ENCODE measurements at places on chromosomes 2 and 18.

DNA sequence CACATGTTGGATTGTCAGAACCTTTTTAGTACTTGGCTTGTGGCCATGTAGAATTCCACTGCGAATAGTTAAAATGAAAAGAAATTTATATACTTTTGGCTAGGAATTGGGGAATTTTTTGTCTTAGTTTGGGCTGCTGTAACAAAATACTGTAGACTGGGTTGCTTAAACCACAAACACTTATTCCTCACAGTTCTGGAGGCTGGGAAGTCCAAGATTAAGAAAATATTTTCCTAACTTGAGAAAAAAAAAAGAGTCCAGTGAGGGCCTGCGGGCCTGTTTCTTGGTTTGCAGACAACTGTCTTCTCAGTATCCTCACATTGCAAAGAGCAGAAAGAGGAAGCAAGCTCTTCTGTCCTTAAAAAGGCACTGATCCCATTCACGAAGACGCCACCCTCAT lies 81.9 kb downstream of the CD226 start:
- no peak for DNase-seq

- DNase-seq, result no peak
These were observed 111.3 kb downstream of the PRELID3A start for GRCh38 chr18:12518832-12519531.

GRCh38 chr18:70840649-70841048 lies 551.8 kb downstream of the SOCS6 start:
- no peak for DNase-seq

GRCh38 chr2:205145888-205146287 lies 536.4 kb upstream of the NRP2 start:
- DNase-seq, result no peak

GRCh38 chr2:172704072-172704936 lies 31.3 kb upstream of the RAPGEF4 start:
- DNase-seq, result no peak

GRCh38 chr2:190860985-190861680 lies 19.5 kb upstream of the GLS start:
- no peak for DNase-seq

DNA sequence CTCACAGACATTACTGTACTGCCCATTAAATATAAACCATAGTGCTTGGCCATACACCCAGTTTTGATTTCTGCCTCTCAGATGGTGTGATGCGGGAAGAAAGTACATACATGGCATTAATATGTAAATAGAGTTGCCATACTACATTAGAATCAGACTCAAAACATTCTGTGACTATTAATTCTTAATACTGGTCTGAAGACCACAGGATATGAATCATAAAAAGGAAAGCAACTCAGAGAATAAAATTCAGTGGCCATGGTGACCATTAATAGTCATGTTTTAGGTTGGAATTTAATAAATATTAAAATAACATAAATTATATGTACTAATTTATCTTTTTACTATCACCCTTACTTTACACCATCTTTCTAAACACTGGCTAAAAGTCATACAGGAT lies 33.0 kb upstream of the WDR75 start:
- DNase-seq, result no peak

DNA sequence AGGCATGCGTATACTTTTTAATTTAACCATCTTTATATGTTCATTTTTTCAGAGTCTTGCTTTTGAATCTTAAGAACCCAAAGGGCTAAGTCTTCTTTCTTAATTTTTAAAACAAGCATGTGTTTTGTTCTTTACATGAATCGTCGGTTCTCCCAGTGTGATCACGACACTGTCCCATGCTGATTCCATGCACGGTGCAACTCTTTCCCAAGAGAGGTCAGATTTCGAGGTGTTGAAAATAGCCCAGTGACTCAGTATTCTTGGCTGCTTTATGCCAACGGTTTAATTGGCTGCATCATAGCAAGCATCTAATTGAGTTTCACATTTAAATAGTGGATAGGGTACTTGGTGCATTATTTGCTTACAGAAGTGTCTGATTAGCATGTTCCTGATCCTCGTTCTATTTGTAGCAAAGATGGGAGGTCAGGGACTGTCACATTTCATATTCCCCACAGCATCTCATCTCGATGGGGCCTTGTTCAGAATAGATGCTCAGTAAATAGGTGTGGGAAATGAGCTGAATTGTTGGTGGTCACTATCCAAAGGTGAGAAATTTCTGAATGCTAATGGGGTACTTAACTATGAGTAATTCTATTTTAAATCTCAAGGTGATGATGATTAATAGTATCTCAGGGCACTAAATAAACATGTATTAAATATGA lies 2.8 kb downstream of the NPAS2 start:
- no peak for DNase-seq

GRCh38 chr2:236673823-236674185 lies 104.2 kb downstream of the ACKR3 start:
- no peak for DNase-seq

DNA sequence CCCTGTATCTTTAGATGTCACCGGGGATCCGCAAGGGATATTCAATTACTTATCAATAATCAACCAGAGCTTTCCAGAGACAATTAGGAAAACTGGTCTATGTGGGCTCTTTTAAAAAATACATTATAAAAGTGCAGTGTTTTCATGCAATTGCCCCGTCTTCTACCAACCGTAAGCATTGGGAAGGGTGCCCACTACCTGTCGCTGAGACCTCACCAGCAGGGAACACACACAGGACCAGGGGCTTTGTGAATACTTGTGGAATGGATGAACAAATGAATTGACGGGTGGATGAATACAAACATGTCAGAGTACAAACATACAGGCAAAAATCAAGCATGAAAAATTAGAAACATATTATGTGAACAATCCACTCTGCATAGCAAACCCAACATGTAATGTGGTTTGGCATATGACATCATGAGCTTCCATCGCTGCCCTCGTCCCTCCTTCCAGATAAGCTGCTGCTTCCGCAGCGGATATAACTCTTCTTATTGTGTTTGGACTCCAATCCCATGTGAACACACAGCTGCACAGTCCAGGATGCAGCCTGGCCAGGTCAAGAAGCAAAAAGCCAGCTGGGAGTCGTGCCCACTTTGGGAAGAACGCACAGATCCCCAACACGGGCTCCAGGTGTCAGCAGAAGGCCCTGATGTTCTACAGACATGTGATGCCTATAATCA lies 5.3 kb downstream of the FHL2 start:
- DNase-seq, result no peak

DNA sequence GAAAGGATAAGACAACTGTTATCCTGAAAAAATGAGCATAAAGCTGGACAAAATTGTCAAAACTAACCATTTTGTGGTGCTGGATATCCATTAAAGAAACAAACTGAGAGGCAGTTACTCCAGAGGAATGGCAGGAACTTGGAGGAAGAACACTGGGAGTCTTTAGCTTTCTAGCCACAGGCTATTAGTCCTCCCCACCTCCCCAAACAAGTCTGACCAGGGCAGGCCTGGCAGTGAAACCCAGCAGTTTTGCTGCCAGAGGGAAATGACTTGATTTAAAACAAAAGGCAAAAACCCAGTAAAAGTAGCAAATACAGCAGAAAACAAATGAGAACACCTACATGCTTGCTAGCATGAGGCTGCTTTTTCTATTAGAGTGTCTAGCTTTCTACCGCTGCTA lies 34.9 kb downstream of the OSBPL1A start:
- DNase-seq, result no peak

- no peak for DNase-seq
These were observed 904.8 kb upstream of the CHAC2 start for GRCh38 chr2:52862801-52863200.

GRCh38 chr18:47748847-47749599 lies 181.4 kb downstream of the SMAD2 start:
- peak; percentile 81 for DNase-seq

DNA sequence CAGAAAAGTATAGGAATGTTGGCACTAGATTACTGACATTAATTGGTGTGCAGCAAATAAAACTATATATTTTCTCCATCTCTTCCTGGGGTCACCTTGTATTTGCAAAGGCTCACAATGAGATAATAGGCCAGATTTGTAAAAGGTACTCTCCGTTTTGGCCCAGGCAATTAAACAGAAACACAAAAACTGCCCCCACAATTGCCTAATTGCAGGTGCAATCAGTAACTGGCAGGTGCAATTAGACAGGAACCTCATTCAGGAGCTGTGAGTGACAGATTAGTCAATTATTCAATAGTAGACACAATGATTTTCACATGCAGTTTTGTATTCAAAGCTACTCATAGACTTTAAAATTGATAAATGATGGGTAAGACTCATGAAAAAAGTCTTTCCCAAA lies 451.4 kb upstream of the ID2 start:
- DNase-seq, result no peak

GRCh38 chr2:66555091-66555490 lies 120.2 kb downstream of the MEIS1 start:
- no peak for DNase-seq

DNA sequence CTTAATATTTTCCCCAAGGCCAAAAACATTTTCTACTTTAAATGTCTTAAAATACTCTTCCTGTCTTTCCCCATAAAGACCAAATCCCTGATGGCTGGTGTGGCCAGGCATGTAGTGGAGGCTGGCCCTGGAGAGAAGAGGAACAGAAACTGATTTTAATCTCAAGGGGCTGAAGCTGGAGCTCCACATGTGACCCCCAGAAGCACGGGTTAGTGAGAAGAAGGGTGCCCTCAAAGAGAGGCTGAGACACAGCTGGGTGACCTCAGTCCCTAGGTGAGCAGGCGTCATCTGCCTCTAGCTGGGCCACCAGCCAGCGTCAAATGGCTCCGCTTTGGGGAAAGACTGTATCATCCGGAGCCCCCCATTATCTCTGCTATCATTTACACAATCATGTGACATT lies 19.3 kb upstream of the TMEM18 start:
- no peak for DNase-seq

DNA sequence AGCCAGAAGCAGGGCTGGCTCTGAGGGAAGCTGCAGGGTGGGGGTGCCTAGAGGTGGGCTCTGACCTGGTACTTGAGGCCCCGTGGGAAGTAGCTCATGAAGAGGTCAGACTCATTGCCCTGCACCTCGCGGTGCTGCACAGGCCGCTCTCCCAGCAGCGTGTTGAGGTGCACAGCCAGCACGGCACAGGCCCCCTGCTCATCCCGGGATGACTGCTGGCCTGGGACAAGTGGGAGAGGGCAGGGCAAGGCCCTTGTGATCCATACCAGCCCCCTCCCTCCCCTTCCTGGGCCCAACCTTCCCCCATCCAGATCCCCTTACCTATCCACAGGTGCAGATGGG lies 8.7 kb downstream of the CAPG start:
- DNase-seq, result no peak

DNA sequence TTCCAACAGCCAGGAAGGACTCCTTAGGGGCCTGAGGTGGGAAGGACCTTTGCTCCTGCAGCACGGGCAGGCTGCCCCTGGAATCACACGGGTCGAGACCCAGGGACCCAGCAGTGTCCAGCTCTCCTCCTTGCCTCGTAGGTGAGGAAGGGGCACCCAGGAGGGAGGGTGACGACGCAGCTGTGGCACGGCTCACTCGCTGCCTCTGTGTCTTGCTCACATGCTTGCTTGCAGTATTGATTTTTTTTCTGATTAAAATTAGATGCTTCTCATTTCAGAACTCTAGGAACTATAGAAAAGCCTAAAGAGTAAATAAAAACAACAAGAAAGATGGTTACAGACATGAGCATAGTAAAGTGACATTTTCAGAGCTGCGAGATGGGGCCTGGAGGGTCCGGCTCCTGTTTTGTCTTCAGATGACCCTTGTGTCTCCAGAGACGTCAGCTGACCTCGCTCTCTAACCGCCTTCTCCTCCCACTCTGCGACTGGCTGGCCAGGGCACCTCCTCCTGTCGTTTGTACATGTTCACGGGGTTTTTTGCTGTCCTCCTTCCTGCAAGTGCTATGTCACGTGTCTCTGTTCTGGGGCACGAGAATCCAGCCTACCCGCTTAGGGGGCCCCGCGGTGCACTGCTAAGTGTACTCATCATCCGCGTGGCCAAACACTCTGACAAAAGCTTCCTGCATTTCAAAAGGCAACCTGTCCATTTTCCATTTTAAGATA lies 65.7 kb upstream of the ZNF236 start:
- DNase-seq, result no peak

GRCh38 chr2:77513191-77513590 lies 9.0 kb downstream of the LRRTM4 start:
- DNase-seq, result no peak

DNA sequence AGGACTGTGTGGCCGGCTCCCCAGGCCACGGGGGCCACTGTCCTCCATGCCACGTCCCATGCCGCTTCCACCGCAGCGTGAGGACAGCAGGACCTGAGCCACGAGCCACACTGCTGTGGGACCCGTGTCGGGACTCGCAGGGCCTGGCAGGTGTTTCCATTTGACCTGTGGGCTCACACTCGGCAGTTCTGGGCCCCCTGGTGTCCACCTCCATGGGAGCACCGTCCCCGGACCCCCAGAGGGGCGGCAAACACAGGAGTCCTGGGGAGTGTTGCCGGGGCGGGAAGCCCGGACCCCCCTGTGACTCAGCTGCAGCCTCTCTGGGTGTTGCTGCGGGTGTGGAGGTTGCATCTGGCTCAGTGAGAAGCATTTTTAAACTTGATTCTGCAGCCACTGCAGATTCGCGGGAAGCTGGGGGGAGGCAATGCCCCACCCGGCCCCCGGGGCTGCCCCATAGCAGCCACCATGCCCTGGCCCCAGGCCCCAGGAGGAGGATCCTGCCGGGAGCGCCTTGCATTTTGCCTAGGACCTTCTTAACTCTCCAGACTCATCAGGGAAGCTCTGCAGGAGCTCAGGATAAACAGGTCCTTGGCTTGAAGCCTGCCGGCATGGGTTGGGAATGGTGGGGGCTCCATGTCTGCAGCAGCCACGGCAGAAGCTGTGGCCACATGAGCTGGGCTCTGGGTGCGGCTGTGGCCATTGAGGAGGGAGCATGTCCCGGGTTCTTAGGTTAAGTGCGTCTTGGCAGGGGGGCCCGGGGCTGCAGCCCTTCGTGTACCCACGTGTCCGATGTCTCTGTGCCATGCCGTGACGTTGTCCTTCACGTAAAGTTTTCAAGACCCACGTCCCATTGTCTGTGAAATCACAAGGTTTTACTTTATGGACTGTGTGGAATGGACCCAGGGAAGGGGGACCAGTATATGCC lies 30.9 kb downstream of the NFATC1 start:
- DNase-seq, result no peak

DNA sequence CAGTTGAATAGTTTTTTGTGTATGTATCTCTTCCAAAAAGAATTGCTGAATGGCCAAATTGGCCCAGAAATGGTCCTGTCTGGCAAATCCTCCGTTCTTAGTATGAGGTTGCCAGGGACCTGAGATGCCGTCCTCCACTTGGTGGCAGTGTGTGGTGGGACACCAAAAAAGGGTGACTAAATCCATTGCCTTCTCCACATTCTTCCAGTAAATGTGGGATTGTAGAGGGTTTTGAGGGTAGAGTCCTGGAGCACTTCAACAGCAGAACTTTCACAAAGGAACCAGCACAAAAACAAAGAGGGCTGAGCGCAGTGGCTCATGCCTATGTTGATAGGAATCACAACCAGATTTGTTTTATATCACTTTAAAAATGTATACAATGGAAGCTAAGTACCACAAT lies 199.9 kb downstream of the BCL2 start:
- DNase-seq, result no peak

DNA sequence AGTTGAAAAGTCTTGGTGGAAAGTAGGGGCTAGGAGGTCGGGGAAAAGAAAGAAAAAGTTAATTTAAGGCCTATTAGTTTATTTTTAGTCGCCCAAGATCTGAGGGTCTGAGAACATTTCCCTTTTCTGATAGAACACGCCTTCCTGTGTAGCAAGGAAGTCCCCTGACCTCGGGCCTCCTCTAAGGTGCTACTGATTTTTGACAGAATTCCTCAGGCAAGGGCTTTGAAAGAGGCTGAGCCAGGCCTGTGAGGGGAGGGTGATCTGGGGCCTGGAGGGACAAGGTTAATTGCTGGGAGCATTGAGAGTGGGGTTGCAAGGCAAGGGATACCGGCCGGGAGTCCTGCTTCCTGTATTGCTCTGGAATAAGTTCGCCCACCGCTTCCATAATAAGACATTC lies 131.4 kb upstream of the MYCN start:
- DNase-seq, result no peak

All from stimulated activated CD4-positive, alpha-beta T cell treated with anti-CD3 and anti-CD28 coated beads, Interleukin-1b, Interleukin-23, amount 100 ng/mL, for 1 hour (primary cell).